T follicular helper cell (primary cell): ENCODE measurements at places on chromosomes 1 and 21.
A peak's percentile ranks its signal among the peaks of the same experiment; 100 is the strongest.

DNA sequence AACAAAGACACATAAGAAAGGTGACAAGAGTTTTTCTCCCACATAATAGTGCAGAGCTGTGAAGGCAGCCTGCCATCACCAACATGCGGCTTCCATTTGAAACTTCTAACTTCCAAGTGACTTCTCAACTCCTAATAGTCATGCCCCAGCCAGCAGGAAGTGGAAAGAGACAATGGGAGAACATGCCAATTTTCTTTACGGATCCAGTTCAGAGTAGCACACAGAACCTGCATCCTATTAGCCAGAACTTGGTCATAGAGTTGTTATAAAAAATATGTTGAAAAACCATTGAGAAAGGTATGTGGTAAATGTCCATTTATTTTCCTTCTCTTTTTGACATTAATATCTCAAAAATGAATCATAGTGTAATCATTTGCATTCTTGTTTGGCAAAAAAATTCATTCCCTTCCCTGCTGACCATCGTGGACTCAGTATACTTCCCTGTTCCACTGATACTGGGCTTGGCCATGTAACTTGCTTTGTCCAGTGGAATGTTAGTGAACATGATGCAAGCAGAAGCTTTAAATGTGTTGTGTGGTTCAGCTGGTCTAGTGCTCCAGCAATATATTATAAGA lies 197.4 kb downstream of the SEC16B start:
- DNase-seq: no peak

GRCh38 chr1:217274927-217275654 lies 355.8 kb downstream of the GPATCH2 start:
- DNase-seq: no peak

DNA sequence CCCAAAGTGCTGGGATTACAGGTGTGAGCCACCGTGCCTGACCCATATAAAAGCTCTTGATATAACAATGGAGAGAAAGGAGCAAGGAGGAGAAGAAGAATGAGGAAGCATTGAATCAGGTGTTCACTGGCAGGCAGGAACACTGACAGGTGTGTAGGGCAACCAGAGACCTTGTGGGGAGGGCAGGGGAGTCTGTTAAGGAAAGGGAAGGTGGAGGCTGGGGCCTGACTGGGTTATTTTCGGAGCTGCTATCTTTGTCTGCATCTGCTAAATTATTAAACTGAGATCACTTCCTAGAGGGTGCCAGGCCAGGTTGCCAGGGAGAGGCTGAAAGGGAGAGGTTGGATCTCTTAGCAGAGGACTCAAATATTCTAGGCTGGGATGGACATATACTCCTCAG lies 6.8 kb upstream of the TRNP1 start:
- DNase-seq: no peak

- no peak for DNase-seq
Measured at GRCh38 chr1:54256522-54257345, 56.8 kb downstream of the MRPL37 start.

GRCh38 chr1:228210076-228210651 lies 2.3 kb downstream of the OBSCN start:
- no peak for DNase-seq

DNA sequence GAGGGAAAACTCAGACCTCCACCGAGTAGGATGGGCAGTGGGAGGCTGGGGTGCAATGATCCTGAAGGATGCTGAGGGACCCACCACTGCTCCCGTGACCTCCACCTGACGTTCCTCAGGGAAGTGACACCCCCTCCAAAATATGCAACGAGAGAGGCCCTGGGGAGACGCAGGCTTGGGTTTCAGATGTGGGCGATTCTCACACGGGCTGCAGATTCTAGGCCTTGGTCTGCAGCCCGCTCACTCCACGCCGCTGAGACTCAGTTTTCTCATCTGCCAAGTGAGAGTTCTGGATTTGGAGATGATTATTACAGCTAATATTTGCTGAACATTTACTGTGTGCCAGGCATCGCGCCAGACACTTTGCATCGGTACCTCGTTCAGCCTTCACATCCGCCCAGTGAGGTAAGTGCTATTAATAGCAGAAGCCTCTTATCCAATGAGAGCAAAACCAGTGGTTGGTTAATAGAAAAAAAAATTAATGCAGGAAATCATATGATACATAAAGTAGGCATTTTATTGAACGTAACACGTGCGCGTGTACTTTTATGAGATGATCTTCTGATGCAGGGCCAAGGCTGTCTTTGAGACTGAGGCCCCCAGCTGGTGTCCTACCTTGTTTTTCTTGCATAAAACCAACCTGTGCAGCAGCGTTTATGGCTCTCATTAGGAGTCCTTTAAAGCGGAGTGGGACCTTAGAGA lies 102.0 kb upstream of the RUNX3 start:
- peak; percentile 74 for DNase-seq

DNA sequence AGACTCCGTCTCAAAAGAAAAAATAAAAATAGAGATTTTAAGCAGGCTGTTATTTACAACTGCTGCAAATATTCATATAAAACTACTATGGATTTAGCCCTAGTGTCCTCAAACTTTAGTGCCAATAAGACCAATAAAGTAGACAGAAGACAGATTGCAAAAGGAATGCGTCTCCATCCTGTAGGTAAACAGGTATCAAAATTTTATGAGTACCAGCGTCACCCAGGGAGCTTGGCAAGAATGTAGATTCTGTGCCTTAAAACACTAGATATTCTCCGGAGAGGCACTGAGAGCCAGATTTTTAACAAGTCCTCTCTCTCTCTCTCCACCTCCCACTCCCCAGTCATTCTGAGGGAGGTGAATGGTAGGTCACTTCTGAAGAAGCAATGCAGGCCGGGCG lies 18.4 kb downstream of the SMYD3 start:
- no peak for DNase-seq

GRCh38 chr21:42724226-42724920 lies 71.0 kb downstream of the PDE9A start:
- no peak for DNase-seq

DNA sequence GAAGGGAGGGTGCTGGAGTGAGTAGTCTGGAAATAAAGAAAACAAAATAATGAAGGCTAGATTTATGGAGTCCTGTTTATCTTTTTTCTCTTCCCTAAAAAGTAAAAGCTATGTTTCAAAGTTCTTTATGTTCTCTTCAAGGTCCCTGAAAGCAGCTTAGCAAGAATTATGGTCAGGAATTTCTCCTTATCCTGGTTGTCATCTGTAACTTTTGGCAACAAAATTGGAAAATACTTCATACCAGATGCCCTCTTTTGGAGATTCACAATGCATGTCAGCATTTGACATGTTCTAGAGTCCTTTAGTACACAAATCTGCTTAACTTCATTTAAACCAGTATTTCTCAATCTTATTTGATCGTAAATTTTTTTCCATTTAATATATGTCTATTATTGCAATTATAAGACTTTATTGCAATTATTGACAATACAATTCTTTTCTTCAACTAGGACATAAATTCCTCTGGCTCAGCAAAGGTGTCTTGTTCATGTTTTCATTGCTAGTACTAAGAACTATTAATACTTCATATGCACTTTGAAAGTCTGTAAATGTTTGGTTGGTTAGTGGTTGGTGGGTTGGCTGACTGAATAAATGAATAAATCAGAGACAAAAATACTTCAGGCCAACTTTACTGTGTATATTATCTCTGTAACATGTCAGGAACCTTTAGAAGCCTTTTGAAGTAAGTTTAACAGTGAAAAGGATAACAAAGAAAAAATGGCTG lies 101.5 kb downstream of the ATP1B1 start:
- DNase-seq: no peak

GRCh38 chr1:38608202-38608864 lies 251.2 kb downstream of the RRAGC start:
- no peak for DNase-seq

DNA sequence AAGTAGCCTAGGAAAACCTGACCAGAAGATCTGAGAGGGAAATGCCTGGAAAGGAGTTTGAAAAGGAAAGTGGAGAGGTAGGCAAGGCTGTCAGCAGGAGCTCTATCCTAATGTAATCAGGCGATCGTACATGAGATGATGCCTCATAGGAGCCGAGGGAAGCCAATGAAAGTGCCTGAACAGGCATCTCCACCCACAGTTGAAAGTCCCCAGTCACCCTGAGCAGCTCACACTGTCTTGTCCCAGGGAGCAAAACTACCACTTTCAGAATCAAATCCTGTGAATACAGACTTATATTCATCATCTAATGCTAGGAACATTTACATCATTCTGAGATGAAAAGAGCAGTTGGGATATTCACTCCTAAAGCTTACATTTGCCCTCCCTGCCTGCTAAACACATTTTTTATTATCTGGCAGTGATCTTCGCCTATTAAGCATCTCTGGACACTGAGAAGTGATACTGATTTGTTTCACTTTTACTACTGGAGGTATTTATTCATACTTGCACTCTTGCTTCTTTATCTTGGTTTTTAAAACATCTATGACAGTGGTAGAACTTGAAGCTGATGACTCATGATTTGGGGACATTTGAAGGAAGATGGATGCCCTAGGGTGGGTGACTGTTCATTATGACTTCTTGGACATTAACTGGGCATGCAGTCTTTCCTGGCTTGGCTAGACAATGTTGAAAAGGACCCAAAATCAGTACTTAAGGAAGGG lies 221.6 kb downstream of the SEC16B start:
- no peak for DNase-seq
